Activated CD4-positive, alpha-beta memory T cell treated with anti-CD3 and anti-CD28 coated beads for 36 hours (primary cell): ENCODE measurements at places on chromosomes 5 and 9. TPM values are rescaled to one million over a fixed set of nuclear protein-coding genes. Genes with fewer than 3 reads are reported as not detected.

PCDHGA6 gene
- total RNA-seq, result 0.05 TPM

KCNN2 gene
- total RNA-seq, result not detected

DNA sequence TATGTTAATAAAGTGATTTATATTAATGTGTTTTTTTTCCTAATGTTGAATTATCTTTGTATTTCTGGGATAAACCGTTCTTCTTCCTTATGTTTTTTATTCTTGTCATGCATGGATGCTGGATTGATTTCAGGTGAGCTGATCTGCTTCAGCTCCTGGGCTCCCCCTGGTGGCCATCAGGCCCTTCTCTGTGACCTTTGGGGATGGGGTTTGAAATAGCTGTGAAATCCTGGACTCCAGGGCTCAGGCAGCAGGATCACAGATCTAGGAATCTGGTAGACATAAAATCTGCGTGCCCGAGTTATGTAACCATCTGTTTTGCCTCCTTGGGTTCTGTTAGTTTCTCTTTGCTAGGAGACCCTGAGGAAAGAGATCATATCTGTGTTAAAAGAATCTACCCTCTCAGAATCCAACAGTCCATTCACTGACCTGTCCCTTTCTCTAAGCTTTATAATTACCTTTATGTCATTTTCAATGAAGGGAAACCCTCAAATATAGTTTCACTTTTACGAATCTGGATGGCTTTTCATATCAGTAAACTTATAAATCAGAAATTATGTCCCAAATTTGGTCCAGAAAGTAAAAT is 12.2 kb upstream of the OR13J1 start:
- no peak overlapping the region for H3K4me3 ChIP-seq
- H3K4me1 ChIP-seq, result no peaks in the 10 kb centered on the region
- H3K36me3 ChIP-seq, result peaks cover 4% of the 10 kb centered on the region
- peak; percentile 84 for DNase-seq
- H3K27me3 ChIP-seq, result no peaks in the 10 kb centered on the region

DNA sequence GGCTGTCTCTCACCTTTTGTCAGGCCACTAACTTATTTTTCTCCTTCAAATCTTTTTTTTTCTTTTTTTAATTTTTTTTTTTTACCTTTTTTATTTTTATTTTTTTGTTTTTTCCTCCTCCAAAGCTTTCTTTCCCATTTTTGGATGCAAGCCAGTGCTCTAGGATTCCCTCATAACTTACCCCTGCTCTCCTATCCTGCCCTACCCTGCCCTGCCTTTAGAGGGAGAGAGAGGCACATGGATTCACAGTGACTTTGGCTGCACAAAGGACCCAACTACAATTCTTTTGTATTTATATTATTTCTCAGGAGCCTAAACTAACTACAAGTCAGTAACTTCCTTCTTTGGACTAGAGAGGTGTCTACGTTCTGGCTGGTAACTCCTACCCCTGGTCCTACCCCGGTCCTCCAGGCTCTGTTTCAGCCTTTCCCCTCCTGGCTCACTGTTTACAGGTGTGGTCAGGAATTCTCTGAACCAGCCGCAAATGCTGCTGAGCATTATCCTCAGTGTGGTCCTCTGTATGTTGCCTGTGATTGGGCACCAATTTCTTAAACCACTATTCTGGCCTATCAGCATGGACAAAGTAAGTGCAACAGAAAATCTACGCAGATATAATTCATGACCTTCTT is 8.4 kb upstream of the RUSC2 start:
- H3K27ac ChIP-seq, result no peak overlapping the region
- peak; percentile 44 for DNase-seq
- no peaks in the 10 kb centered on the region for H3K36me3 ChIP-seq
- H3K4me3 ChIP-seq, result no peak overlapping the region
- H3K27me3 ChIP-seq, result no peaks in the 10 kb centered on the region
- no peaks in the 10 kb centered on the region for H3K4me1 ChIP-seq
